Osteocyte (in vitro differentiated cells): ENCODE measurements at places on chromosomes 13 and 19. TPM values are rescaled to one million over a fixed set of nuclear protein-coding genes. Genes with fewer than 3 reads are reported as not detected.
A peak's percentile ranks its signal among the peaks of the same experiment; 100 is the strongest.

The YJU2 gene
- total RNA-seq, result 21.0 and 21.7 TPM in 2 replicates

The ARHGEF1 gene
- total RNA-seq, result 85.1 and 97.3 TPM in 2 replicates

The IRGC gene
- not detected in 2 replicates for total RNA-seq

The PTGER1 gene
- total RNA-seq, result 1.0 and 1.6 TPM in 2 replicates

The IZUMO1 gene
- not detected in 2 replicates for total RNA-seq

The OR10H1 gene
- total RNA-seq, result not detected in 2 replicates

DNA sequence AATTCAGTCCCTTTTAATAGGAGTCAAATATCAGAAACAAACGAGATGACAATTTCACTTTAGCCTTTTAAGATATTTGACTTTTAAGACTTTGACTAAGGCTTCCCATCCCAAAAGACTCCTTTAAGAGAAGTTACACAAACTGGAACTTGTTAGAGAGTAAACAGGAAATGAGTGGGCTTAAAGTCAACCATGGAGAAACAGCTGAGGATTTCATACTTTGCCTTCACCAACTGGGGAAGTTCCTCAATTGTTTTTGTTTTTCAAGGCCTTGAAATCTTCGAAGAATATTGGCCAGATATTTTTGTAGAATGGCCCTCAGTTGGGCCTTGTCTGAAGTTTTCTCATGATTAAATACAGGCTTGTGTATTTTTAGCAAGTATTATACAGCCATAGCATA lies 227.3 kb downstream of the POU4F1 start:
- H3K4me3 ChIP-seq, result no peak overlapping the region
- no peaks in the 10 kb centered on the region for H3K27me3 ChIP-seq
- no peak for DNase-seq
- no peaks in the 10 kb centered on the region for H3K4me1 ChIP-seq
- H3K27ac ChIP-seq, result no peak overlapping the region

DNA sequence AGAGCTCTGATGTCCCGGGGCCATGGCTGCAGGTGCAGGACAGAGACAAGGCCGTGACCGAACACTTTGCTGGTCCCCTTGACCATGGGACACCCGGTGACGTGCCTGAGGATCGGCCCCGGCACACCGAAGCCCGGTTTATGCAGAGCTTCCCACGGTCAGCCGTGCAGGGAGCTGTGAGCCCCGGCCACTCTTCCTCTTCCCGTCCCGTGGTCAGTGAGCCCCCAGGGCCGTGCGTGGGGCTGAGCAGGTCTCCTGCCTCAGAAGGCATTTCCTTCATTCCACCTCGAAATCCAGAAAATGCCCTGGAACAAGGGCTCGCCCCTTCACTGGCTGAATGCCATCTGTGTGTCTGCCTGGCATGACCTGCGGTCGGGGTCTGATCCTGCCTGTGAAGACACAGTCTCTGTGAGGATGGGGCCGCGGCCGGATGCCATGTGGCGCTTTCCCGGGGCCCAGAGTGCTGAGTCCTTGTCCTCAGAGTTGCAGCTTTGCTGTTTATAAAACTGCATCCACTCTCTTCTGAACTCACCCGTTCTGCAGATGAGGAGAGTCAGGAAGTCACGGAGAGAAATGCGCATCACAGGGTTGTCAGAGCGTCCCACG lies 16.9 kb downstream of the MCF2L start:
- no peak overlapping the region for H3K4me3 ChIP-seq
- no peaks in the 10 kb centered on the region for H3K36me3 ChIP-seq
- DNase-seq, result no peak
- peaks cover 20% of the 10 kb centered on the region for H3K27me3 ChIP-seq
- H3K27ac ChIP-seq, result no peak overlapping the region

DNA sequence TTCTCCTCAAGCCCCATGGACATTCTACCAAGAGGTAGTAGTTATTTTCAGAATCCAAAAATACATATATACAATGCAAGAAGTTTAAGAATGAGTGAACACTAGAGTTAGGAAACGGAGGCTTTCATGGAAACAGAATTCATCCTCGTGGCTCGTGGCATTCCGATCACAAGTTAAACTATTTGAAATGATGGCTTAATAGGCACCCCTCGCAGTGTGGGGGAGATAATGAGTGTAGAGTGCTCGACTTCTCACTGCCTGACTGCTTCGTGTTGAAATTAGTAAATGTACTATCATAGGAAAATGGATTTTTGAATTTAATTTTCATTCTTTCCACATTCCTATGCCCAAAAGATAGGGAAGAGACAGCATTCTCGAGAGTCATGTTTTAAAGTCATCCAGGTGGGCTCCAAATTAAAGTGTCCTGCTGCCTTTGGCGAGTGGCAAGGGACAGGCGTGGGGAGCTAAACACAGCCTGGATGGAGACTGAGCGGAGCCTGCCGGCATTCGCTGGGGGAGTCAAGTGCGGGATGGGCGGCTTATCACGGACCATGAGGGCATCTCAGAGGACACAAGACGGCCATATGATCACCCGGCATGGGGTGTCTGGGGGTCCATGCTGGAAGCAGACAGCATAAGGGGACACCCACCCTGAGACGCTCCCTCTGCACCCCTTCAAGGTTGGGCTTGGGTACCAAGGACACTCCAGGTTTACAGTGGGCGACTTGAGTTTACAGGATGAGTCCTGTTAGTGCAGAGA lies 165.2 kb downstream of the TEX29 start:
- H3K4me3 ChIP-seq, result no peak overlapping the region
- H3K27ac ChIP-seq, result no peak overlapping the region
- H3K27me3 ChIP-seq, result no peaks in the 10 kb centered on the region
- peak; percentile 80 for DNase-seq
- H3K36me3 ChIP-seq, result no peaks in the 10 kb centered on the region
- no peaks in the 10 kb centered on the region for H3K4me1 ChIP-seq

DNA sequence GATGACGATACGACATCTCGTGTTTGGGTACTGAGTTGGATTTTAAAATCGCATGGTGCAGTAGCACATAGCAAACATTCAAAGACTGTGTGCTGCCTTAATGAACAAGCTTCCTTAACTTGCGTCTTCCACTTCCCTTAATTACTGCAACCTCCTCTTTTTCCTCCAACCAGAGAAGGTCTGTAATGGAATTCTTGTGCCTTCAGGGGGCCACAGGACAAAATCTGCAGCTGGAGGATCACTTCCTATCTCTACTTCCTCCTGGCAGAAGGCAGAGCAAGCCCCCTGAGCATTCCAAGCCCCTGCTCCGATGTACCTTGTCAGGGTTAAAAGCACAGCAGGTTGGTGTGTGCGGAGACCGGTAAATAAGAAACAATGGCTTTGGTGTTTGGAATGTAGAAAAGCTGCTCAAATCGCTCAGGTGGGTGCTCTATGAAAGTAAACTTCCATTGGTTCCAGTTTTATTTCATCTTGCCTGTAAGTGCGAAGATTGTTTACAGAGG lies 151.3 kb upstream of the UQCRFS1 start:
- no peak for DNase-seq
- no peaks in the 10 kb centered on the region for H3K36me3 ChIP-seq
- no peak overlapping the region for H3K4me3 ChIP-seq

DNA sequence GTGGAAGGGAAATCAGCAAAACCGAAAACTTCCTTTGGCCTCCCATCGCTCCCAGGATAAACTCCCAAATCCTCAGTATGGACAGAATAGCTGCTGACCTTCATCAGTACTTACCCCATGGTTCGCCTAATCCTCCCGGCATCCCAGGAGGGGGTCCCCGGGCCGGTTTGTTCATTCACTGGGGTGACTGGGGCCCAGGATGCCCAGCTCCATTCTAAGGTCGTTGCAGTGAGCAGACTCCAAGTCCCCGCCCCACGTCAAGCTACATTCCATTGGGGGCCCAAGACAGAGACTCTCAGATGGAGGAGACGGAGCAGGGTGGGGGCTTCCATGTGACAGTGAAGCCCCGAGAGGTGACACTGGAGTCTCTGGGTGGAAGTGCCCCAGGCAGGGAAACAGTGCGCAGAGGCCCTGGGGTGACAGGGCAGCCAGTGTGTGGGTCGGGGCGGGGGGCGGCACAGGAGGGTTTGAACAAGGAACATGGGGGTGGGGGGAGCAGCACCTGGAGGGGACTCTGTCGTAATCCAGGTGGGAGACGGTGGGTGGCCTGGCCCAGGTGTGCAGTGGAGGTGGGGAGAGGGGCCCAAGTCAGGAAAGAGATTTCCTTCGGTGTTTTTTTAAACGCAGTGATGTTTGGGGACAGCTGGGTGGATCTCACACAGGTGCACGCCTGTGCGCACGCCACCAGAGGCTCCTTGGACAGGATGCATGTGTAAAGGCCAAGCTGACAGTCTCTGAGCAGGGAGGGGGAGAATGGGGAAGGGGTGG lies 5.1 kb downstream of the SSBP4 start:
- no peak overlapping the region for H3K27ac ChIP-seq
- H3K4me3 ChIP-seq, result no peak overlapping the region
- H3K4me1 ChIP-seq, result peaks cover 37% of the 10 kb centered on the region
- H3K36me3 ChIP-seq, result peaks cover 3% of the 10 kb centered on the region
- H3K27me3 ChIP-seq, result no peaks in the 10 kb centered on the region
